ENCODE measurements at places on chromosomes 11 and 22.

DNA sequence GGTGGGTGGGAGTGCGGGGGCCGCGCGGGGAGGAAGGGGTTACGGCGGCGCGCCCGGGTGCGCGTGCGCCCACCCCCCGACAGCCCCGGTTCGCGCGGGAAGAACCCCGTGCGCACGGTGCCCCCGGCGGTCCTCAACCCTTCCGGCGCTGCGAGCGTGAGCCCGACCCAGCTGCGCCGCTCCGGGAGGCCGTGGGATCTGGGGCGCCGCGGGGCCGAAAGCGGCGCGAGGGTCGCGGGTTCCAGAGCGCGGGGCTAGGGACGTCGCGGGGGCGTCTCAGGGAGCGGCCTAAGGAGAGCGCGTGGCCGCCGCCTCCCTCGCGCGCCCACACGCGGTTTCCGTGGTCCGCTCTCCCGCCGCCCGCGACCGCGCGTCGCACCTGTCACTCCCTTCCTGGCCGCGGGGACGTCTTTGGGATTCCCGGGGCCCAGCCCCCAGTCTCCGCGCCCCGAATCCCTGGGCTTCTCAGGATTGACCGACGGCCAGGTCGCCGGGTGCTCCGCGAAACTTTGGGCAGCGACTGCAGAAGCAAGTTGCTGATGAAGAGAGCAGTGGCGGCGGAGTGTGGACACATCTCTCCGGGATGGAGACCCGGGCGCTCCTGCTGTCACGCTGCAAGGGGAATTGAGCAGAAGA is 582 bp downstream of the SREBF2 start:
- peak; percentile 28 for DNase-seq

DNA sequence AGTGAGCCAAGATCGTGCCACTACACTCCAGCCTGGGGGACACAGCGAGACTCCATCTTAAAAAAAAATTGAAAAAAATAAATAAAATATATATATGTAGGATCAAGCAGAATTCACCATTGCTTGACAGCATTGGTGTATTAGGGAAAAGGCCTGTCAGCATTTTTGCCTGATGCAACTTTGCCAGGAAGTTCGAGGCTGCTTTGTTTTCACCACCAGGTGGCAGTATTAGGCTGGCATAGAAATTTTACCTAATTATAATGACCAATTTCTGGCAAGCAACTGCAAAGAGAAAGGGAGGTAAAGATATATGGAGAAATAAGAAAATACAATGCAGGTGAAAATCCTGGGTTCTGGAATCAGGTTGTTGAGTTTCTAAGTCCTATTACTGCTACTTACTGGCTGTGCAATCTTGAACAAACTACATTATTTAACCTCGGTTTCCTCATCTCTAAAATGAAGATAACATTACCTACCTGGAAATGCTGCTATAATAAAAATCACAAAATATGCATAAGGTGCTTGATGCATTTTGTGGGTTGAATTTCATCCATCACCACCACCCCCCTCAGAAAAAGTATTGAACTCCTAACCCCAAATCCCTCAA is 24.7 kb downstream of the LAYN start:
- peak; percentile 67 for DNase-seq

DNA sequence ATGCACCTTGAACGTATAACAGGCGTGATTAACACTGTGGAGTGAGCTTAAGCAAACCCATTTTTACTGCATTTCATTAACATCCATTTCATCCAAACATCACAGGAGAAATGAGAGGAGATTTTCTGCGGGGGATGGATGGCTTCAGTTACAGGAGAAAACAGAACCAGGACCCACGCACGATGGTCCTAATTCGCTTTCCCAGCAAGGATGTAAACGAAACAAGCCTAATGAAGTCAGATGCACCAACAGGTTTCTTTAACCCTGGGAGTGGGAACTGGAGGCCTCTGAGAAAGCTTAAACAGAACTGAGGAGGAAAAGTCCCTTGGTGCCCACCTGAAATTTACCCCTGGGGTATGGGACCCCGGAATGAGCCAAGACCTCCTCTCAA is 2.7 kb downstream of the CADM1 start:
- no peak for DNase-seq

- no peak for DNase-seq
Observed at GRCh38 chr22:49548356-49549202, 279.1 kb downstream of the BRD1 start.

- no peak for DNase-seq
Observed at GRCh38 chr22:19097518-19097917, 24.7 kb downstream of the DGCR2 start.

GRCh38 chr11:102615077-102615893 is 9.8 kb downstream of the MMP20 start:
- DNase-seq, result no peak

- DNase-seq, result no peak
Observed at GRCh38 chr22:39923696-39924095, 22.8 kb downstream of the GRAP2 start.

- DNase-seq, result no peak
Observed at GRCh38 chr11:74212533-74212932, 41.4 kb downstream of the PPME1 start.

- DNase-seq, result no peak
Observed at GRCh38 chr11:104337273-104337672, 173.3 kb upstream of the PDGFD start.

- DNase-seq, result no peak
Observed at GRCh38 chr11:19777039-19777376, 64.4 kb downstream of the NAV2 start.

DNA sequence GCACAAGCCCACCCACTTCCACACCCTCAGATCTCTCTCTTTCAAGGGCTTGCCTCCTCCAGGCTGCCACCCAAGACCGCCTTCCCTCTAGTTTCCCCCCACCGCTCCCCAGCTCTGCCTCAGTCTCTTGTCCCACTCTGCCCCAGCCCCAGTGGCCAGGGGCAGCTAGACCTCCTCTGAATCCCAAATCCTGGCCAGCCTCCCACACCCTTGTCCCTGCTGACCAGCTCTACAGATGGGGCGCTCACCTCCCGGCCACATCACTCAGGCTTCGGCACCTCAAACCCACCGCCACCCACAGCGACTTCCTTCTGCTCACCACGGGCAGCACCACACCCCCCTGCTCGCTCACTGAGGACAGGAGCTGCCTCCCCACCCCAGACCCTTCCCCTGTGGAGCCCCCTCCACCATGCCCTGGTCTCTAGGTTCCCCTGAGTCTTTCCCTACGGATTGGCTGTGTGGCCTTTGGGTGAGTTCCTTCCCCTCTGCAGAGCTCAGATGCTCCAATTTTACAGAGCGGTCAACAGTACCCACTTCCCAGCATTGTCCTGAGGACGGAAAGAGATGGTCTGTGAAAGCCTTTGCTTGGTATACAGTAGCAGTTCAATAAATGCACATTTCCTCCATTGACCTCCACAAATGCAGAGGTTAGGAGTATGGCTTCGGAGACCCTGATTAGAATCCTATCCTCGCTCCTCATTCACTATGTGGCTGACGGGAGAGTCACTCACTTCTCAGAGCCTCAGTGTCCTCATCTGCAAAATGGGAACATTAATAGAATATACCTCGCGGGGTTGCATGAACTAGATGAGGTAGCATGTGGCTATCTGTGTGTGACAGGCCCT is 11.5 kb upstream of the SPI1 start:
- DNase-seq, result no peak

DNA sequence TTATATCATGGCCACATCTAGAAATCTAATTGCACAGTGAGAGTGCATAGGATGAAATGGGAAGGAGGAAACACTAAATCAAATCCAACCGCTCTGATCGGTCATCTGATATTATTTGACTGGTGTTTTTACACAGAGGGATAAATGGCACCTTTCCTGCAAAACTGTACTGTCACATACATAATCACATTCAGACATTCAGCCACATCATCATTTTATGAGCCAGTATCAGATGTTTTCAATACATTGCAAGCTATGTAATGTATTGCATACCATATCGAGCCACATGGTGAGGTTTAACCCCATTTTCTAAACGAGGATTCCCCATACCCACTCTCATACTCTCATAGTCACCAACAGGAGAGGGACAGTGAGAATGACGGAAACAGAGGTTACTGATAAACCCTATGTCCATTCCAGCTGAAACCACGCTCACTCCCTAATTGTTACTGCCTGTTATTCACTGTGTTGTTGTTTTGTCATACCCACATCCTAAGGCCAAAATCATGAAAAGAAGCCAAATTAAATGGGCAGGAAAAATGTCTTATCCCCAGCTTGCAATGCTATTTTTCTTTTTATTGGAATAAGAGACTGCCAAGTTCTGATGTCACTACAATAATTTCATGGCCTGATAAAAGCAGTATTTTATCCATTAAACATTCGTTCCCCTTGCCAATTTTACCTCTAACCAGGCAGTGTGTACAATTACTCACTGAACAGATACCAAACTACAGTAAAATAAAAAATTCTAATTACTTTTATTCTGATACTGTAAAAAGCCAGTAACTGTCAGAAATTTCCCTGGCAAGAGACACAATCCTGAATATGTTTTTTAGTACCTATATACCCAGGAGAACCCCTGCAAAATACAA is 9.0 kb downstream of the CDON start:
- no peak for DNase-seq

DNA sequence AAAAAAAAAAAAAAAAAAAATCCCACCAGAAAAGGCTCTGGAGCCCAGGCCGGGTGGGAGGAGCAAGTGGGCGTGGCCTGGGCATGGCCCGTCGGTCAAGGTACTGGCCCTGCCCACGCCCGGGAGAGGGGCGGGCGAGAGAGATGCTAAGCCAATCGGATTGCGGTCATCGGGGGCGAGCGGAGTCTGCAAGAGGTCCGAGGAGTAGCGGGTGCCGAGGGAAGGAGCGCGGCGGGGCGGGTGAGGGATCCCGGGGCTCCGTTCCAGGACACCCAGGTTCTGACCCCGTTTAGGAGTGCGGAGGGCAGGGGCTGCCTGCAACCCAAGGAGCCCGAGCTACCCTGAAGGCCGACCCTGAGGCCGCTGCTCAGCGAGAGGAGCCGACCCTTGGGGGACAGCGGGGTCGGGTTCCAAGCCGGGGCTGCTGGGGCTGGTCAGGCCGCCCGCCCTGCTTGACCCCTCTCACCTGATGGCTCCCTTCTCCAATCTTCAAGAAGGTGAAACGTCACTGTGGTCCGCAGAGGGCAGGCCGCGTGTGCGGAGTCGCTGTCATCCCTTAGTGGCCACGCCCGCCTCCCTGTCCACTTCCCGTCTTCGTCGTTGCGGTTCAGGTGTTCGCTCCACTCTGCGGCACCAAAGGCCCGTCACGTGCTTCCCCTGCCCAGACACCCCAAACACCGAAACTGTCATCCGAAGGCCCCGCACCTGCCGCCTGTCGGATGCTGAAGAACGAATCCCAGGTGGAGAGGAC is 11.1 kb upstream of the TAB1 start:
- DNase-seq, result peak; percentile 81

GRCh38 chr22:23632178-23632577 is at the start of gene DRICH1:
DRICH1 (minus strand) TSS chr22:23632321; CDS start chr22:23632023, 298 bp downstream.
- DNase-seq, result peak; percentile 2

DNA sequence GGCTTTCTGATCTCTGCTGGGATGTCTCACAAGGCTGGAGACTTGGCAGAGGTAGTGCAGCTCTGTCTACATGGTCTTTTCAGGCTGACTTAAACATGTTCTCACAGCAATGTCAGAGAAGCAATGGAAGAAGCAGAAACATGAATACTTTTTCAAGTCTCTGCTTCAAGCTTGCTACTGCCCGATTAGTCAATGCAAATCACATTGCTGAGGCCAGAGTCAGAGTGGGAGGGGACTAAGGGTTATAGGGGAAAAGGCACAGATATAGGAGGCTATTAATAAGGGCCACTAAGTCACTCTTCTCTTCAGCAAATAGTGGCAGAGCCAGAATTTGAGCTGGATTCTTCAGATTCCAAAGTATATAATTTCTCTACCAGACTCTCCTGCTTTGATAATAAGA is 390.5 kb downstream of the TMEM135 start:
- no peak for DNase-seq

GRCh38 chr11:71327156-71328085 is 75.0 kb upstream of the SHANK2 start:
- DNase-seq, result no peak

GRCh38 chr11:60872961-60873524 is 5.7 kb downstream of the ZP1 start:
- no peak for DNase-seq

- no peak for DNase-seq
Observed at GRCh38 chr11:32916994-32917393, 24.4 kb downstream of the QSER1 start.

- no peak for DNase-seq
Observed at GRCh38 chr11:3186166-3186953, 21.2 kb upstream of the OSBPL5 start.

DNA sequence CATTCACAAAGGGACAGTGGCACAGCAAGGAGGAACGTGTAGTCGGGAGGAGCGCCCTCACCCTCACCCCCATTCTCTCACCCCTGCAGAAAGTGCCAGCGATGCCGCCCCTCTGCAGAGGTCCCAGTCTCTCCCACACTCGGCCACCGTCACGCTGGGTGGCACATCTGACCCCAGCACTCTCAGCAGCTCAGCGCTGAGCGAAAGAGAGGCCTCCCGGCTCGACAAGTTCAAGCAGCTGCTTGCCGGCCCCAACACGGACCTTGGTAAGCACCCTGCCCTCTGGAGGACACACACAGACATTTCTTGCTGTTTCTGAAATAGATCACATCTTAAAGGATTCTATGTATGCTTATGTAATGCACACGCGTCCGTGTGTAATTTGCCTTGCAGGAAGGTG is 34.9 kb downstream of the TBC1D22A start:
- DNase-seq, result no peak

DNA sequence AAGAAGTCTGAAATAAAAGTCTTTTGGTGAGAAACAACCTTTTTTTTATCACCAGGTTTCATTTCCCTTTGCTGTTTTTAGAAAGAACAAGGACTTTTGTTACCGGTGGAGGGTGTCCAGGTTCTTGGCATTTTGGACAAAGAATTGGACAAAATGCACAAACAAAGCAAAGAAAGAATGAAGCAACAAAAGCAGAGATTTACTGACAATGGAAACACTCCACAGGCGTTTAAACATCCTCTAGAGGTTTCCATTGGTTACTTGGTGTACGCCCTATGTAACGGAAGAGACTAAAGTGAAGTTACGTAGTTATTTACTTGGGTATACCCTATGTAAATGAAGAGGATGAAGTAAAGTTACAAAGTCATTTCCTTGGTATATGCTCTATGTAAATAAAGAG is 1487.0 kb downstream of the LRRC4C start:
- no peak for DNase-seq

DNA sequence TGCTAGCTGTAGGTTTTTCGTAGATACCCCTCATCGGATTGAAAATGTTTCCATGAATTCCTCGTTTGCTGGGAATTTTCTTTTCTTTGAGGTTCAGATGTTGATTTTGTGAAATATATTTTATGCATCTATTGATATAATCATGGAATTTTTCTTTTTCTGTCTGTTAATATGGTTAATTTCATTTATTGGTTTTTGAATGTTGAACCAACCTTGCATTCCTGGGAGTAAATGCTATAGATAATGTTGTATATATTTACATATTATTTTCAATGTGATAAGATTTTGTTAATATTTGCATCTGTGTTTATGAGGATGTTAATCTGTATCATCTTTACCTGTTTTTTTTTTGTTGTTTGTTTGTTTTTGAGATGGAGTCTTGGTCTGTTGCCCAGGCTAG is 10.6 kb upstream of the NDUFA6 start:
- DNase-seq, result no peak

DNA sequence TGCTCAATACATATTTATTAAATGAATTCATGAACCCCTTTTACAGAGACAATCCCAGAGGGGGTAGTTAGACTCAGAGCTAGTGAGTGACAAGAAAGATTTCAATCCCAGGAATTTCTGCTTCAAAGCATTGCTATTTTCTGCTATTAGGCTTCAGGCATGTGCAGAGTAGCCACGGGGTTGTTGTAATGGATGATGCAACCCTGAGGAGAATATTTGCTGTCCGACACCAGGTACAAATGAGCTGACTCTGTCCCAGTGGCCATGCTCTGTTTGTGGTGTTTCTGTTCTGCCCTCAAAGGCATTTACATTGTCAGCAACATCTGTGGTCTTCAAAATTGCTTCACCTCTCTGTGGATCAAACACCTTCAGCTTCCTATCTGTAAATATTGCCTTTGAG is 102.6 kb downstream of the CSNK2A3 start:
- no peak for DNase-seq

All from CD4-positive, alpha-beta T cell treated with Interleukin-15 for 4 hours (primary cell).